ENCODE measurements at places on chromosomes 2 and 18.

- no peak for DNase-seq
These were observed 11.4 kb upstream of the XPO1 start for GRCh38 chr2:61549546-61549945.

DNA sequence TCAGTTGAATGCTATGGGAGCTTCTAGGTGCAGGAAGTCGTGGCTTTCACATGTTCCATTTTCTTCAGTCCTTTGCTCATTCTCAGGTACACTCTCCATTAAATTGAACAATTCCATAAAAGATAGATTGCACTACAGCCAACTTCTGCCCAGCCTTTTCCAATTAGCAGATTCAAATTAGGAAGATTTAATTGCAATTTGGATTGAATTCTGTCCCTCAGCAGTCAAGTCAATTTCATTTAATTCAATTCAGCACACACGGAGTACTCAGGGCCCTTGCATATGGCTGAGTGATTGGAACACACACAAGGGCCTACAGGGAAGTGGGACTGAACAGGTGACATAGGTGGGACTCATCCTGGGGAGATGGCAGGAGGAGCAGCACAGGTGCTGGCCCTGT is 220.4 kb downstream of the LOXHD1 start:
- DNase-seq = no peak

- DNase-seq = no peak
These were observed 807 bp upstream of the NEU4 start for GRCh38 chr2:241808051-241808720.

GRCh38 chr2:238427435-238428162 is 872 bp downstream of the ASB1 start:
- no peak for DNase-seq

GRCh38 chr2:228600265-228600664 is 418.8 kb upstream of the SPHKAP start:
- DNase-seq = peak; percentile 96

- no peak for DNase-seq
These were observed 8.9 kb upstream of the REL start for GRCh38 chr2:60872510-60872928.

- DNase-seq = no peak
These were observed 19.9 kb downstream of the RND3 start for GRCh38 chr2:150467621-150467963.

GRCh38 chr18:72692086-72692485 is 147.9 kb upstream of the CBLN2 start:
- DNase-seq = no peak

- DNase-seq = peak; percentile 95
These were observed 254.0 kb upstream of the SLC14A2 start for GRCh38 chr18:45361125-45361851.

- no peak for DNase-seq
These were observed 301.7 kb upstream of the FSIP2 start for GRCh38 chr2:185436787-185437372.

- DNase-seq = peak; percentile 91
These were observed 18.1 kb downstream of the EPAS1 start for GRCh38 chr2:46315103-46315890.

- DNase-seq = no peak
These were observed 154.9 kb upstream of the ARHGAP28 start for GRCh38 chr18:6574631-6575030.

DNA sequence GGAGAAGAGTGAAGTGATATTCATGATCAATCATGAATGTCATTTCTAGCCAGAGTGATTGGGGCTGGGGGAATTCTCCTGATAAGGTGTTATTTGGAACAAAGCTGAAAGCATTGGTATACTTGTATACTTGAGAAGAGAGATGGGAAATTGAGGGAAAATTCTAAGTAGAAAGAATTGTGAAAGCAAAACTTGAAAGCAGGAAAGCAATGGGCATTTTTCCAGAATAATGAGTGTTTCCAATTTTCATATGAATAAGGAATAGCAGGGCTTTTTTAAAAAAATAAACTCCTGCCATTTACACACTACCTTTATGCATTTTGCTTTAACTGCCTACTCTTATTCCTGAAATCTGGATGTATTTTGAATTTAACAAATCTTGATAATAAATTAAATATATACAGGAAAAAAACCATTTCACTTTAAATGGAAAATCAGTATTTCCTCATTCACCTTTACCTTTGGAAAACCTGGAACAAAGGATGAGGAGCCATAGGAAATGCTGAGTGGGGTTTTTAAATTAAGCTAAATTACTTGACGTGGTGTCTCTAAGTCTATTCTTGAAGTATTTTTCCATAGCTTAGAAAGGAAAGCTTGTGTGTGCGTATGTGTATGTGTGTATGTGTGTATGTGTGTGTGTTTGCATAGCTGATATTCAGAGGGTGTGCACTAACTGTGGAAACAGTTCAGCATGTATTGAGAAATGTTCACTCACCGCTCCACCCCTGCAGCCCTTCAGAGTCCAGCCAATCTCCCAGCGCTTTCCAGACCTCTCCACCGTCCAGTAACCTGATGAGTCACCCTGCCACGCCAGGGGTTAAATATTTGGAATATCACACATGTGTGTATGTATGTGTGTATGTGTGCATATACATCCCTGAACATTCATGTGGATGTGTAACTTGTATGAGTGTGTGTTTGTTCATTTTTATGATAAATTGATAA is 427.3 kb downstream of the THSD7B start:
- peak; percentile 24 for DNase-seq

GRCh38 chr2:239358062-239358754 is 42.6 kb downstream of the HDAC4 start:
- DNase-seq = peak; percentile 6

- no peak for DNase-seq
These were observed 17.7 kb downstream of the PLA2R1 start for GRCh38 chr2:160044728-160045127.

- DNase-seq = peak; percentile 58
These were observed 1603.6 kb upstream of the NXPH2 start for GRCh38 chr2:140383781-140384180.

DNA sequence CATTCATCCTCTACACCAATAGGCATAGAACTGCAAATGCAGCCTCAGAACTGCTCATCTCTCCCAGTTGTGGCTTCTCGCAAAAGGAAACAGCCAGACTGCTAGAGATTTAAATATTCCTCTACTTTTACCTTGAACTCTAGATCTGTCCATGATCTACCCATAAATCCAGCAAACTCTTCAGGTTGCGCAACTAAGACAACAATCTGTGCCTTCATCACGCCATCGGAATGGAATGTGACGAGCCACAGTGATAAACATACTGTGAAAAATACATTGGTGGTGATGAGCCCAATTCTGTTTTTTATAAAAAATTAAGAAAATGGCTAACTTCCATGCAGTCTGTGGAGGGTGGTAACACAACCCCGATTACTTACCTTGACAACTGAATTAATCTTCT is 626.7 kb downstream of the LRRTM4 start:
- DNase-seq = no peak

- no peak for DNase-seq
These were observed 325.5 kb downstream of the AGPS start for GRCh38 chr2:177717831-177718618.

GRCh38 chr2:181421131-181421458 is 36.1 kb upstream of the ITGA4 start:
- no peak for DNase-seq

DNA sequence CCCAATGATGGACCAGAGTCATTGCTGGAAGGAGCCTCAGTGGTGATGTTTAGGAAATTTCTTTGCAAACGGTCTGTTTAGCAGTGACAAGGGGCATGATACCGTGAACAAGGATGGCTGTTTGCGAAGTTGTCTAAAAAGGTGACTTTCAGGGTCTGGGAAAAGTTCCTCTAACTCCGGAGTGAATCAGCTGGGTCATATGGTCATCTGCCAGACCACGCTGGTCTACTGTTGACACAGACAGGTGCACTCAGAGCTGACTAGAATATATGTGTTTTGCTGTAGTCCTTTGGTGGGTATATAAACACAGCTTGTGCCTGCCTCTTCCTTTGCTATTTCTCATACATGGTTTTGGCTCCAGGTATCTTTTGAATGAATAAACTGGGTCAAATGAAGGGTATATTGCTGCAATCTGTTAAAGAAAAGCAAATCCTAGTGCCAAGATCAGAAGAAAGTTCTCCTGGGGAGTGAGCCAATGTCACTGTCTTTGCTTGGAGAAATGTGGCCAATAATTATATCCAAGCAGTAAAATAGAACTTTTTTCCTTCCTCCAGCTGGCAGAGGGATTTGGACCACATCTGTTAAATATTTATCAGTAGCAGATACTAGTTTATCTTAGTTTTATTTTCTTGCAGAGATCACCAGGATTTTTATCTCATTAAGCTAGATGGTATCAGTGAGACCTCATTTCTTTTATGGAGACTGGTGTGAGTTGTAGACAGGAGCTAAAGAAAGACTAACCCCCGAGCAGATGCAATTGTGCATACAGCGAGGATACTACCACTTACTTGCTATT is 286.0 kb downstream of the TRIB2 start:
- DNase-seq = no peak

GRCh38 chr2:7694076-7694985 is 777.1 kb downstream of the RNF144A start:
- no peak for DNase-seq

DNA sequence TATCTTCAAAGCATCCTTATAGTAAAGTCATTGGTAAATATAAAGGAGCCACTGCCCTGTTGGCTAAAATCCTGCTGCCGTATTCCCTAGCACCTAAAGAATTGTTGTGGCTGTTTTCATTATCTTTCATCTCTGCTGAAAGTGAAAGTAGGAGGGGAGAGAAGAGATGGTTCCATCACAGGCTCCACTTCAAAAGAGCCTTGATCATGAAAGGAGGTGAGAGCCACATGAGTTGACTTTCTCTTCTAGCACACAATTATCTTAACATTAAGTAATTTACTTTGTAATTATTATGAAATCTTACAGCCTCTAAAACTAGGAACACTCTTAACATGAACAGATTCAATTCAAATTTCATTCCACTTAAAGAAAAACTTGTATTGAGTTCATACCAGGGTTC is 1050.9 kb upstream of the LRRTM1 start:
- no peak for DNase-seq

DNA sequence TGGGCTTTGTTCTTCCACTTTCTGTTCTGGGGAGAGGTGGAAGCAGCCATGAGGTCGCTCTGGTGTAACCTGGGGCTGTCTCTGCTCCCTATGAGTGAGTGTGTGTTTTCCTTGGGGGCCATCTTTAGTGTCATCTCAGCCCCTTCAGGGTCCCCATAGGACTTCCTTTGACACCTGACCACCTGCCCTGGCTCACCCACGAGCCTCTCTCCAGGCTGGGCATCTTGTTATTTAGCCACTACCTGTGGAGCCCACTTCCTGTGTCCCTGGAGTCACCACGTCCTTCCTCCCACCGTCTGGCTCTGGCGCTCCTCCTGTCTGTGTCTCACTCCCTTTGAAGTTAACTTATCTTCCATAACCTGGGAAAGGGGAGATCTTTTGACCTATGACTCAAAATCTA is 176.0 kb downstream of the UXS1 start:
- no peak for DNase-seq

DNA sequence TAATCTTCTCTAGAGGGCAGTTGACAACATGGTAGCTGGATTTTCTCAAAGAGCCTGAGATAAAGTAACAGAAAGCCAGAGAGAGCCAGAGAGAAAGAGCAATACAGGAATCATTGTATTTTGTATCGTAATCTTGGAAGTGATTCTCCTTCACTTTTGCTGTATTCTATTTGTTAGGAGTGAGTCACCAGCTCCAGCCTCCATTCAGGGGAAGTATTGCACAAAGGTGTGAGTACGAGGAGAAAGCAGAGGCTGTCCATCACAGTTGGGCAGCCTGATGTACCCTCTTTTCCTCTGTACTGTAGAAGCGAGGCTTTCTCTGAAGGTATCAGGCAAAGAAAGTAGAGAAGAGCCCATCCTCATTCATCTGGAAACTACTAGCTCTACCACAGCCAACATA is 176.8 kb downstream of the KCNS3 start:
- DNase-seq = no peak

GRCh38 chr18:60466677-60467076 is 94.1 kb upstream of the MC4R start:
- peak; percentile 81 for DNase-seq

- no peak for DNase-seq
These were observed 674.8 kb downstream of the SUCLG1 start for GRCh38 chr2:83784315-83784714.

- no peak for DNase-seq
These were observed 556 bp downstream of the DNMT3A start for GRCh38 chr2:25341011-25341727.

All from fibroblast of skin of abdomen (primary cell).